ENCODE measurements at places on chromosomes 2 and 18.

DNA sequence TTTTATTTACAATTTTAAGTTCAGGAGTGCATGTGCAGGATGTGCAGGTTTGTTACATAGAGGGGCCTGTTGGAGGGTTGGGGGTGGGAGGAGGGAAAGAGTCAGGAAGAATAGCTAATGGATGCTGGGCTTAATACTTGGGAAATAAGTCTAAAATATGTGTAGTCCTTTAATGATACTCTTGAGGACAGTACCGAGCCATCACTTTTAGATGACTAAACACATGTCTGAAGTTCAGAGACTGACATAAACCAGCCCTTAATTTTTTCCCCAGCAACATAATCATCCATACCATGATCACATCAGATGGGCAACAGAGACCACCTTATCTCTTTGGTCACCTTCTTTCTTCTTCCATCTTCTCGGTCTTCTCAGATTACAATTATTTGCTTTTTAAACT lies 189.1 kb upstream of the COL3A1 start:
- DNase-seq = no peak

DNA sequence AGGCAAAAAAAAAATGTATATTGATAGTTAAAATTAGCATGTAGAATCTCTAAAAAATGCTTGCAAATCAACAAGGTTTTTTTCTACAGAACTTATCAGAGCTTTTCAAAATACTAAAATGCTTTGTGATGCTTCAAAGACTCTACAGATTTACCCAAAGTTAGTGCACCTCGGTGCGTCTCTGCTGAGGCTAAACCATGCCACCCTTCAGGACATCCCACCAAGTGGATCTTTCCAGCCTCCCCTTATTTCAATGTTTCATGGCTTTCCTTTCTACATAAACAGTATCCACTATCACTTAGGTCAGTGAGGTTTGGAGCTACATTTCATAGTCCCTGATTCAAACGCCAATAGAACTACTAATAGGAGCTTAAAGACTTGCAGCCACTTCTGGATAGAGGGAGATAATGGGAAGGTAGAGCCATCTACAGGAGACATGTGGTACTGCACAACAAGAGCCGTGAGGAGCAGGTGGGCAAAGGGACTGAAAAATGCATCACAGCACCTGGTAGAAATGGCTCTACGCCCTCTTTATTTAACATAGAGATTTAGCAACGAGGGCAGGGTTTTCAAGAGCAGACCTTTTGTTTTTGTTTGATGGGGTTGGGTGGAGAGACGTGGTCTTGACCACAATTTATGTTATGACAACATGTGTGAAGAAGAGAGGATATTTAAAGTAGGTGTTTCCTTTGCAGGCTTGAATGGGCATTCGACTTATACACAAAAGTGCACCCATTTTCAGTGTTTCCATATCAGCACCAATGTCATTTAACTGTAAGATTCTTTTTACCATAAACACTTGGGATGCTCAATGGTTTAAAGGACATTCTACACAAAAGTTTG lies 56.1 kb upstream of the SLC35G4 start:
- peak; percentile 60 for DNase-seq

- DNase-seq = no peak
Measured at GRCh38 chr2:69815717-69816116, 13.7 kb upstream of the GMCL1 start.

GRCh38 chr18:49754866-49755265 lies 58.5 kb downstream of the ACAA2 start:
- no peak for DNase-seq

GRCh38 chr2:8535821-8536685 lies 145.8 kb upstream of the ID2 start:
- no peak for DNase-seq

DNA sequence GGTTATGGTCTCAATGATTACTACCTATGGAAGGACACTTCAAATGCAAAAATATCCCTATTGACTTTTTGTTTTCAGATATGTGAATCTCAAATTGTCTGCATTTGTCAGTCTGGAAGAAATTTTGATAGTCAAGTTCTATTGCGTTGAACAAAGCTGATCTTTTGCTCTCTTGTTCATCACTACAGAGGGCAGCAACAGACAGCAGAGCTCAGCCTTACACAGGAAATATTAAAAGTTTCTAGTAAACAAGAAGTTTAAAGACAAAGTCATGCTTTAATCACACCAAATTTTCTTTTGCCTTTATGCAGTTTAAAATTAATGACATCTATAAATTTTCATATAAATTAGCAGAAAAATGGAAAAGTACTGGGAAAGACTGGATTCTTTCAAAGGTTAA lies 617.5 kb downstream of the NR4A2 start:
- DNase-seq = no peak

DNA sequence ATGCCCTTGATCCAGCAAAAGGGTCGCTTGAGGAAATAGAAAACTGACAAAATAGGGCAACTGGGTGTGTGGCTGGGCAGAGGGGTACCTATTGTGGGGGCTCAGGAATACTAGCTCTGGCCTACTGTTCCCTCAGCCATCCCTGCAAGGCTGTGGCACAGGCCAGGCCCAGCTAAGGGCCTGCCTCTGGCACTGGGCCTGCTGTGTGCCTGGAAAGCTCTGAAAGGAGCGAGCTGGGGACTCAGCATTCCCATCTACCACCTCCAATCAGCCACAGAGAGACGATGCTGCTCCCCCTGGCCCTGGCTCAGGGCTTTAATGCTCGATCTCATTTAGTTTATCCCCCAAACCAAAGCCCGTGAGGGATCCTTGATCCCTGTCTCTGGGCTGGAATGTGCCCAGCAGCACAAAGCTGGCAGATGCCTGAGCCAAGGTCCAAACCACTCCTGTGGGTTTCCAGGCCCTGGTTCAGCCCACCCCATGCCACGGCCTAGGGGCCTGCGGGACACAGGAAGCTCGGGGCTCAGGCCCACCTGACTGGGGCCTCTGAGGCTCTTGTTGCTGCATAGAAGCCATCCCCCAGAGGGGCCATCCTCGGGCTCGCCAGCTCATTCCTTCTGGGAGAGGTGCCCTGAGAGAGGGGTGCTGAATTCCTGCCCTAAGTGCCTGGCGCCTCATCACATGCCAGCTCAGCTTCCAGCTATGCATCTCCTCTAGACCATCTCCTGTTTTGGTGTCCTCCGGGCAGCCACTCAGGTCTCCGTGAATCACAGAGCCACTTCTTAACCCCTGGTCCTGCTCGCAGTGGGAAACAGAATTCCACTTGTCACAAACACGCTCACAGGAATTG lies 43.0 kb upstream of the KCNF1 start:
- no peak for DNase-seq

DNA sequence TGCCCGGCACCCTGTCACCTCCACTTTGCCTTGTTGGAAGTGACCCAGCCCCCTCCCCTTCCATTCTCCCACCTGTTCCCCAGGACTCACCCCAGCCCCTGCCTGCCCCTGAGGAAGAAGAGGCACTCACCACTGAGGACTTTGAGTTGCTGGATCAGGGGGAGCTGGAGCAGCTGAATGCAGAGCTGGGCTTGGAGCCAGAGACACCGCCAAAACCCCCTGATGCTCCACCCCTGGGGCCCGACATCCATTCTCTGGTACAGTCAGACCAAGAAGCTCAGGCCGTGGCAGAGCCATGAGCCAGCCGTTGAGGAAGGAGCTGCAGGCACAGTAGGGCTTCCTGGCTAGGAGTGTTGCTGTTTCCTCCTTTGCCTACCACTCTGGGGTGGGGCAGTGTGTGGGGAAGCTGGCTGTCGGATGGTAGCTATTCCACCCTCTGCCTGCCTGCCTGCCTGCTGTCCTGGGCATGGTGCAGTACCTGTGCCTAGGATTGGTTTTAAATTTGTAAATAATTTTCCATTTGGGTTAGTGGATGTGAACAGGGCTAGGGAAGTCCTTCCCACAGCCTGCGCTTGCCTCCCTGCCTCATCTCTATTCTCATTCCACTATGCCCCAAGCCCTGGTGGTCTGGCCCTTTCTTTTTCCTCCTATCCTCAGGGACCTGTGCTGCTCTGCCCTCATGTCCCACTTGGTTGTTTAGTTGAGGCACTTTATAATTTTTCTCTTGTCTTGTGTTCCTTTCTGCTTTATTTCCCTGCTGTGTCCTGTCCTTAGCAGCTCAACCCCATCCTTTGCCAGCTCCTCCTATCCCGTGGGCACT lies 4.5 kb downstream of the RETREG2 start:
- no peak for DNase-seq

- no peak for DNase-seq
Measured at GRCh38 chr18:51068105-51068504, 38.1 kb downstream of the SMAD4 start.

GRCh38 chr2:24919506-24920097 lies 435 bp downstream of the ADCY3 start:
- no peak for DNase-seq

GRCh38 chr2:201881741-201882140 lies 75.4 kb downstream of the CDK15 start:
- DNase-seq = no peak

- DNase-seq = no peak
Measured at GRCh38 chr18:60019463-60019840, 119.7 kb downstream of the PMAIP1 start.

GRCh38 chr2:64793701-64794100 lies 140.0 kb upstream of the SERTAD2 start:
- no peak for DNase-seq

- DNase-seq = no peak
Measured at GRCh38 chr2:233691443-233692433, 952 bp upstream of the UGT1A6 start.

DNA sequence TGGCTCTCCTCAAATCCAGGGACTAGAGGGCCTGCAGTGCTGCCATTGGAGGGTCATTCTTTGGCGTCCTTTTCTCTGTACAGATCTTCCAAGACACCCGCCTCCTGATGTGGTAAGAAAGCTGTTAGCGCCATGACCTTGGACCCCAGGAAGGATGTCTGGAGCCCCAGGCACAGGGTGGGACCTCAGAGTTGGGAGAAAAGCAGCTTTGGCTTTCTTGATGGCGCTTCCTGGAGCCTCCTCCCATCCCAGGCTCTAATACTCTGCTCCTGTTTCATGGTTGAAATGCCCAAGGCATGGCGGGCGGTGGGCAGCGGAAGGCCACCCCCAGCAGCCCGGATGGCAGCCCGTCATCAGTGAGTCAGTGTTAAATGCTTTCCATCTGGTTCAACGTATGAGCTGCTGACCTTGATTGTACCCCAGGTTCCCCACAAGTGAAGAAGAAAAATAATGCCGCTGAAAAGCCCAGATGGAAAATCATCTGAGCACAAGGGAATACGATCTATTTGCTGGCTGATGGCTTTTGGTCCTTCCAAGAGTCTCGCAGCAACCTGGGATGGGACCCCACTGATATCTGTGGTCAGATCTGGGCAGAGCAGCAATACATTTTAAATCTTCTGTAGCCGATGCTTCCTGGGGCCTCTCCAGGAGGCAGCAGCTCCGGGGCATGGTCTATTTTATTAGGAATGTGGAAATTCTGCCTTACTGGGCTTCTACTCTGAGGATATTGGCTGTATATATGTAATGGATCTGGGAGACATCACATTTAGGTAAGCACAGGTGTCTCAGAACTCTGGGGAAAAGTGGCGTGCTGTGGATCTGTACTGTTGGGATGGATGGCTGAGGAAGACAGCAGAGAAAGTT lies 15.1 kb downstream of the ACKR3 start:
- no peak for DNase-seq

DNA sequence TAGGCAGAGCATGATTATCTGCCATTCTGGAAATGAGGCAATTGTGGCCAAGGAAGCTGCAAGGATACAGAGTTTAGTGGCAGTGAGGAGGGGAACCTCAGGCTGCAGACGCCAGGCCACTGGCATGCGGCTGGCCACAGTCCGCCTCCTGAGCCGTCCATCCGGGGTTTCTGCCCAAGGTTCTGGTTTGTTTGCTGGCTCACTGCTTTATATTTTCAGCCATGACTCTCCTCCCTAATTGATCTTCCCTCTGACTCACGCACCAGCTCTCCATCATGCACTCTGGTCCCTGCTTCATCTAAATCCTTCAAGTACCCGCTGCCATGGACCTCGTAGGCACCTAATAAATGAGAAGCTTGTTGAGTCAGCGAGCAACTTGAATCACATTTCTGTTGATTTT lies 107.8 kb upstream of the REV1 start:
- no peak for DNase-seq

DNA sequence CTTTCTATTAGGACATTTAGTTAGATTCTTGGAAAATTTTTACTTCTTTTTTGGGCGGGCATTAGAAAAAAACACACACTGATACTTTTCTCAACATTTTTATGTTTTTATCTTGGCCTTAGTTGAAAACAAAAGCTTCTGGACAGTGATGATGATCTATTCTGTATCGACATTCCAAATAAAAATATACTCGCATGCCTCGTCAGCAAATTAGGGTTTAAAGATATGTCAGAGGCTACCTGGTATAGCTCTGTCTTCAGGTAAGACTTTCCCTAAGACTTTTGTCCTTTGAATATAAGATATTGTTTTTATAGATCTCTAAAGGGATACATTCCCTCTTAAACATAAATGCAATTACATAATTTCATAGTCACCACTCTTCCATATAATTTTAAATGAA lies 816.8 kb downstream of the LRP1B start:
- no peak for DNase-seq

GRCh38 chr2:223508372-223508771 lies 93.8 kb downstream of the SCG2 start:
- DNase-seq = no peak

- no peak for DNase-seq
Measured at GRCh38 chr2:122519366-122519765, 763.9 kb downstream of the TSN start.

GRCh38 chr2:38533757-38534545 lies 68.8 kb downstream of the HNRNPLL start:
- DNase-seq = no peak

DNA sequence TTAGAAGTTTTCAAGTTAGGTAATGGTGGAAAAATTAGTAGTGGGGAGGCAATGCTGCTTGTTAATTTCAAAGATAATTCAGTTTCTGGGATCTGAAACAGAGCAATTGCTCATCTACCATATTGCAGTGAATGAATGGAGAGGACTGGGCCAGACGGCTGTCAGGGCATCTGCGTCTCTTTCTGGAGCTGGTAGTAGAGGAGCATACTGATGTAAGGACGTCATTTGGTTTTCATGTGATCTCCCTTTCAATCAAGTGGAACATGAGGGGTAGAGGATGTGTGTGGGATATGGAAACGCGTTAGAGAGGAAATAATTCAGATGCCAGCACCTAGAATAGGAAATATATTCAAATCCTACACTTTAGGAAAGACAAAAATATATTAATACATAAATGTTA lies 490.3 kb downstream of the ADCYAP1 start:
- no peak for DNase-seq

Measured in activated CD4-positive, alpha-beta T cell treated with anti-CD3 and anti-CD28 coated beads, Interleukin-2, Interleukin-4, amounts not matched to agents 100 ng/mL and 50 ng/mL, durations not matched to agents 16 hours and 8 hours (primary cell).